GM06990 (cell line): ENCODE measurements at places on chromosomes 16 and 17.

DNA sequence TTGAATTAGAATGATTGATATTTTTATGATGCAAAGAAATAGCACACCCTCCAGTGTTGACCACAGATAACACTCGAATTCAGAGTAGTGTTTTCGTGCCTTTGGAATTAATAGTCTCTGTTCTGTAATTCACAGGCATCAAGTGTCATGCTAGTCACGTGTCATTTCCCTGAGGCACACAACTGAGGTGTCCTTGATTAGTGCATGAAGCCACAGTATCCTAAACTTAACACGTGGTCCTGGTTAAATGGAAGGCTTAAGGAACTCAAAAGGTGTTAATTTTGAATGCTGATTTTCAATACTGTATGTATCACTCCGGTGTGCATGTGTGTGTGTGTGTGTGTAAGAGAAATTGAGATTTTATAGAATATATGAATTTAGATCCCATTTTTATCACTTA, 625.6 kb downstream of the TMEM114 start:
- no peak for DNase-seq

DNA sequence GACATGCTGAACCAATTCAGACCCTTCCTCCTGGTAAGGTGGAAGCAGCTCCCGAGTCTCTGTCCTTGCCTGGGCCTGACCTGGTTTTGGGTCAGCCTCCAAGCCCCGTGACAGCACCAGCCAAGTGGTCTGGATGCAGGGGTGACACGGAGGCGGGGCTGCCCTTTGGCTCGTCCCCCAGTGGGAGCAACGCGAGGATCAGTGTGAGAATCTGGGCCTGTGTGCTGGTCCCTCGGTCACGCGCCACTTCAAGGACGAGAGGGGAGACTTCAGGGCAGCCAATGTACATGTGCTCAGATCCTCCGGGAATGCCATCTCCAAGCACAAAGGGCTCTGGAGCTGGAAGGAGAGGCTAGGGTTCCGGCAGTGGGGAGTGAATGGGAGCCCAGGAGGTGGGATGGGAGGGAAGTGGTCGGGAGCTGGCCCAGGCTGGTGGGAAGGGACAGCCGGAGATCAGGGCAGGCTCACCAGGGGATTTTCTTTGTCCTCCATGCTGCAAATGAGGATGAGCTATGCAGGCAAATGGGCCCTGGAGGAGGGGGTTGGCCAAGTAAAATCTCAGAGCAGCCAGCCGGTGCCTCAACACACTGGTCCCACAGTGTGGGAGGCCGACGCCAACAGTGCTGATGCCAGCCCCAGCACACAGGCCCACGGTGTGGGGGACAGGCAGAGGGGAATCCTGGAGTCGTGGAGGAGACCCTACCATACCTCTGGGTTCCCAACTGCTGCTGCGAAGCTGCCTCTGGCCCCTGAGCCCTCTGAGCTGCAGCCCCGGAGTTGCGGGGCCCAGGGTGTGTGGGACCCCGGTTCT, 4.2 kb upstream of the NDRG4 start:
- no peak for DNase-seq

- peak; percentile 53 for DNase-seq
Observed at GRCh38 chr16:19132898-19133297, 19.1 kb downstream of the ITPRIPL2 start.

DNA sequence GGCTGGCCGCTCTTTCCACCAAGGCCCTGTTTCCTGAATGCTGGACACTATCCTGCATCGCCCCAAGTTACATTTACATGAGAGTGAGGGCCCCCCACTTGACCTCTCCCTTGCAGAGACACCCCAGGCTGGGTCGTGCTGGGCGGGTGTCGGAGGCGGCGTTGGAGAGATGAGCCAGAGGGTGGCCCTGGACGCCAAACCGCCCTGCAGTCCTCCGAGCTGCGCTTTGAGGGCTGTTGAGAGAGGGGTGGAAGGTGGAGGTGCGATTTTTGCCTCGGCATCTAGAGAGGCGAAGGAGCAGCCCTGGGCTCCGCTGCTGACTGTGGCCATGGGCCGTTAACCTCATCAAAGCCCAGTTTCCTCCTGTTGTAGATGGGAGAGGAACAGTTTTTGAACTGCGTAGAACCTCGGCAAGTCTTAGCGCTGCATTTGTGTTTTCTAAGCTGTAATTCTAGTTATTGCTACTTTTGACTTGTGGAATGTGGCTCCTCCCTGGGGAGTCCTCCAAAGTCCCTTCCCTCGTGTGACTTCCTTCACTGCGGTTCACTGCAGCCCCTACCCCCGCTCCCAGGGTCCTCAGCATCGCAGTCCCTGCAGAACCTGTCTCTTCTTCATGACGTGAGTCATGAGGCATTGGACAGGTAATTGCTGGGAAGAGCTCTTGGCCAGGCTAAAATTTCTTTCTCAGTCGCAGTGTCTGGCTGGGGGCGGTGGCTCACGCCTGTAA, 986 bp upstream of the ELOB start:
- DNase-seq: no peak

DNA sequence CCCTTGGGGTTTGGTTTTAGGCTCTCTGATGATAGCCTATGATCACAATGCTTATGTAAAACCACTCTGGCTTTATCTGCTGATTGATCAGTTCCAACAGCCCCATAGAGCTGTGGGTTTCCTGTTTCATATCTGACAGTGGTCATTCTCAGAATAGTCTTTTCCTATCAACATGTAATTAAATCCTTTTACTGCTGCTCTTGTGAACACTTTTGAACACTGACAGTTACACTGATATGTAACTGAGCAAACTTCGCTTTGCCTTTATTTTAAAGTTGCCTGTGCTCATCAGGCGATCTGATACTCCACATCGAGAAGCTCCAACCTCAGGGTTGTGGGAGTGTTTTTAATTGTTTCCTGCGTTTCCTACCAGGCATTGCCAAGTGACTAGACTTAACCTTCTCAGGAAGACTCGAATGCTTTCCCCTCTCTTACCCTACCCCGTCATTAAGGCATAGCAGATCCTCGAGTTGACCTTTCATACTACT, 17.3 kb upstream of the CLEC18B start:
- no peak for DNase-seq

- DNase-seq: no peak
Observed at GRCh38 chr16:86676254-86676670, 97.9 kb downstream of the FOXL1 start.

GRCh38 chr17:17824119-17824782, 12.5 kb downstream of the SREBF1 start:
- DNase-seq: no peak

DNA sequence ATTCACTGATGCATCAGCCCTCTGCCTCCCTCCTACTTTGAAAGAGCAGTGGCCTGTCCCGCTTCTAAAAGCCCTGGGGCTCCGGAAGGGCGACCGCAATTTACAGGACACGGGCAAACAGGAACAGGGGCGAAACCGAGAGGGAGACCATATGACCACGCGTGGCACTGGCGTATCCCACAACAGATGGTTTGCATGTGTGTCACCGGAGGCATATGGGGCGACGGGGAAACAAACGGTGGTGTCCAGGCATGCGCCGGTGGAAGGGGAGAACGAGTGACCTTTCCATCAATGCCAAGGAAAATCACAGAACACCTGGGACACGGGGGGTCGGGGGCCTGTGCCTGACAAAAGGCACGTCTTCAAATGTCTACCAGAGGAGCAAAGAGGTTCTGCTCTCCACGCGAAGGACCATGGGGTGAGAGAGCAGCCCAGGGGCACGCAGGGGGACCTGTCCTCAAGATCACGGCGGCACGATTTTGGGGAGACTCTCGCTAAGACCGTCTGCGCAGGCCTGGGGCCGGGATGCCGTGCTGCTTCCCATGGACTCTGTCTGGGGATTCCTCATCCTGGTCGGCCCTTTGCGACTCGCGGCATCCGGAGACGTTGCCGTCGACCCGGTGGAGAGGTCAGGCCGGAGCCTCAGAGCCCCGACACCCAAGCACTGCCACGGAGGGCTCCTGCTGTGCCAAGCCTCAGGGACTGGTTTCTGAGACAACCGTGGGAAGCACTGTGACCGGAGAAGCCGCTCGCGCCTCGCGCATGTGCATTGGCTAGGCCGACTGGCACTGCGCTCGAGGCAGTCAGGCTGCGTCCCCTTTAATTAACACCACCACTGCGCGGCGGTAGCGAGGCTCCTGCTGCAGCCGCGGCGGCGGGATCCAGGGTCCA, 12.8 kb upstream of the KCNJ18 start:
- no peak for DNase-seq

- DNase-seq: no peak
Observed at GRCh38 chr17:17153709-17154108, 52.4 kb downstream of the PLD6 start.

- no peak for DNase-seq
Observed at GRCh38 chr16:76946879-76947278, 244.1 kb upstream of the MON1B start.

DNA sequence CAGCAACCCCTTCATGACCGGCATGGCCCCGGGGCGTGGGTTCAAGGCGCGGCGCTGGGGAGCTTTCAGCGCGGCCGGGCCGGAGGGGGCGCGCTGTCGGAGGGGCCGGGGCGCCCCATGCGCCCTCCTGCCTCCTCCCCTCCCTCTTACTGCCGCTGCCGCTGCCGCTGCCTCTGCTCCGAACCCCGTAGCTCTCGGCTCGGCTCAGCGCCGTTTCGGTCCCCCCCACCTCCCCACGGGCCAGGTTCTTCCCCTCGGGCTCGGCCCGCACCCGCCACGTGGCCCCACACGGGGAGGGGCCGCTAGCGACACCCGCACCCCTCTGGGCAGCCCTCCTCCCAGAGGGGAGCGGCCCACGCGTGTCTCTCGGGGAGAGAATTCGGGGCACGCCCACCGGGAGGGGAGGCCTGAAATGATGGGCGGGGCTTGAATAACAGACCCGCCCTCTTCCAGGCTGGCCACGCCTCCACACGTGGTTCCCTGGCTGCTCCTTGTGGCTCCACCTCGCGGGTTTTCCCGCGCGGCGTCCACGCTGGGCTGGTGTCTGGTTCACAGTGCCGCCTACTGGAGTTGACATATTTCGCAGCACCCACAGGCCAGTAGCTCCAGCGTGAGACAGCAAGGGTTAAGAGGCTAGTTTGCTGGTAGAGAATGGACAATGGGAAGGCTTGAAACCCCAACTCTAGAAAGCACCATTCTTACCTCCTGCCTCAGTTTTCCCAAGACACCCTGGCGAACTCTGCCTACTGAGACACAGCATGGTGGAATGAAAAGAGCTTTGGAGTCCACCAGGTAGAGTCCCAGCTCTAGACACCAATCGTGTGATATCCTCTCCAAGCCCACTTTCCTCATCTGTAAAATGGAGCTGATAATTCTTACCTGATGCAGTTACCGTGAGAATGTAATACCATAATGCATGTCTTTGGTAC, at the start of gene KCNH4:
Gene KCNH4, minus strand, starts transcription at position 221 of the 929 bp plus-strand sequence. Its CDS starts 197 bp downstream, at position 24.
- peak; percentile 90 for DNase-seq

DNA sequence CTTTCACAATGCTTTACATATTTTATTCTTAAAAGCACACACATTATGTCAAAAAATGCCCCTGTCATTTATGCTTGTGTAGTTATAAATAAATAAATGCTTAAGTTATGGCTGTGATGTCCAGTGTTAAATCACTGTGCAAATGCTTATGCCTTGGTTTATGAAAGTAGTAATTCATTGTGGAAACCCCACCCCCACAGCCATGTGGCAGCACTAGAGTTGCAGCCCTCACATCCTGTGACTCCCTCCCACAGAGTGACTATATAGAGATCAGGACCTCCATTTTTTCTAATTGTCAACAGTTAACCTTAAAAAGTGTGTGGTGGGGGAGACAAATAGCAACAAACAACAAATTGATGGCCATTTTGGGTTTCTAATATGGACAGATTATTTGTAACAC, 2.4 kb downstream of the SKAP1 start:
- peak; percentile 48 for DNase-seq

DNA sequence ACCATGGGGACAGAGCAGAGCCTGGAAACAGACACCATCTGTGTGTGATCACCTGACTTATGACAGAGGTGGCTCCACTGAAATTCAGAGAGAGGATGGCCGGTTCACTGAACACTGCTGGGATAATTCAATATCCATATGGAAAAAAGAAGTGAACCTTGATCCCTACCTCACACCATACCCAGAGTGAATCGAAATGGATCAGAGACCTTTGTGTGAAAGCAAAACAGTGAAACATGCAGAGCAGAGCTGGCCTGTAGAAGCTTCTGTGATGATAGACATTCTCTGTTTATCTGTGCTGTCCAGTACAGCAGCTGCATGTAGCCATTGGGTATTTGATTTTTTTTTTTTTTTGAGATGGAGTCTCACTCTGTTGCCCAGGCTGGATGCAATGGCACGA, 20.3 kb downstream of the ADCY7 start:
- no peak for DNase-seq

DNA sequence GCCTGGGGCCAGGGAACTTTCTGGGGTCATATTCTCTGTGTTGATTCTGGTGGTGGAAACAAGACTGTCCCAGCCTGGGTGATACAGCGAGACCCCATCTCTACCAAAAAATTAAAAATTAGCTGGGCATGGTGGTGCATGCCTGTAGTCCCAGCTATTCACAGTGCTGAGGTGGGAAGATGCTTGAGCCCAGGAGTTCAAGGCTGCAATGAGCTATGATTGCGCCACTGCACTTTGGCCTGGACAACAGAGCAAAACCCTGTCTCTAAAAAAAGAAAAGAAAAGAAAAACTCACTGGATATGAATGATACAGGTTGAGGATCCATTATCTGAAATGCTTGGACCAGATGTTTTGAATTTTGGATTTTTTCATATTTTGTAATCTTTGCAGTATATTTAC, 13.6 kb downstream of the SCGB1C2 start:
- DNase-seq: no peak

GRCh38 chr16:11627822-11628457, 40.3 kb upstream of the SNN start:
- DNase-seq: no peak

GRCh38 chr17:50219939-50220465, 18.6 kb upstream of the COL1A1 start:
- DNase-seq: no peak

- DNase-seq: no peak
Observed at GRCh38 chr17:9346296-9346926, 229.2 kb downstream of the STX8 start.

DNA sequence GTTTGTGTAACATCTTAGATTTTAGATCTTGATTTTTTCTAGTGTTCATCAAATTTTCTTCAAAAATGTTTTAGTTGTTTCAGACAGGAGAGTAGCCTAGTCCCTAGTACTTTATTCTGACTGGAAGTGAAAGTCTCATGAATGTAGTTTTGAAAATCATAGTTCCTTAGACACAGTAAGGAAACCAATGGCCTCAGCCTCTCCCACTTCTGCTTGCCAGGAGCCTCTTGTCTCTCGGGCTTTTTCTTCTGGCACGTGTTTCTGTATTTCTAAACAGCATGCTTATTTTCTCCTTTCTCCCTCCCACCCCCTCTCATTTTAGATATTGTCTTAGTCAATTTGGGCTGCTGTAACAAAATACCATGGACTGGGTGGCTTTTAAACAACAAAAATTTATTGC, 9.8 kb downstream of the SLFN5 start:
- no peak for DNase-seq

- DNase-seq: no peak
Observed at GRCh38 chr16:90050969-90051368, 26.2 kb downstream of the PRDM7 start.

GRCh38 chr16:64410306-64410705, 711.6 kb downstream of the CDH11 start:
- DNase-seq: no peak

GRCh38 chr17:67347826-67348225, 18.6 kb downstream of the PSMD12 start:
- no peak for DNase-seq

- no peak for DNase-seq
Observed at GRCh38 chr16:2517954-2518605, 2.1 kb upstream of the AMDHD2 start.
